ENCODE measurements at places on chromosomes 3 and 15. TPM values are rescaled to one million over a fixed set of nuclear protein-coding genes. Genes with fewer than 3 reads are reported as not detected.

The IGDCC3 gene
- total RNA-seq, result not detected

The CGNL1 gene
- 12.0 TPM for total RNA-seq

The HLTF gene
- total RNA-seq, result 41.8 TPM

The SLC2A2 gene
- total RNA-seq, result not detected

The CTDSPL gene
- 37.4 TPM for total RNA-seq

The SST gene
- not detected for total RNA-seq

The SLC22A13 gene
- not detected for total RNA-seq

The HDAC11 gene
- 11.9 TPM for total RNA-seq

All from cardiac atrium fibroblast (primary cell).